Stimulated activated CD8-positive, alpha-beta memory T cell treated with anti-CD3 and anti-CD28 coated beads, Interleukin-7, amount 100 ng/mL, for 24 hours (primary cell): ENCODE measurements at places on chromosomes 3 and 15.
A peak's percentile ranks its signal among the peaks of the same experiment; 100 is the strongest.

GRCh38 chr3:138373087-138373735 is 24.8 kb downstream of the MRAS start:
- DNase-seq: no peak

- no peak for DNase-seq
Measured at GRCh38 chr15:40550341-40551037, 14.4 kb downstream of the CCDC32 start.

DNA sequence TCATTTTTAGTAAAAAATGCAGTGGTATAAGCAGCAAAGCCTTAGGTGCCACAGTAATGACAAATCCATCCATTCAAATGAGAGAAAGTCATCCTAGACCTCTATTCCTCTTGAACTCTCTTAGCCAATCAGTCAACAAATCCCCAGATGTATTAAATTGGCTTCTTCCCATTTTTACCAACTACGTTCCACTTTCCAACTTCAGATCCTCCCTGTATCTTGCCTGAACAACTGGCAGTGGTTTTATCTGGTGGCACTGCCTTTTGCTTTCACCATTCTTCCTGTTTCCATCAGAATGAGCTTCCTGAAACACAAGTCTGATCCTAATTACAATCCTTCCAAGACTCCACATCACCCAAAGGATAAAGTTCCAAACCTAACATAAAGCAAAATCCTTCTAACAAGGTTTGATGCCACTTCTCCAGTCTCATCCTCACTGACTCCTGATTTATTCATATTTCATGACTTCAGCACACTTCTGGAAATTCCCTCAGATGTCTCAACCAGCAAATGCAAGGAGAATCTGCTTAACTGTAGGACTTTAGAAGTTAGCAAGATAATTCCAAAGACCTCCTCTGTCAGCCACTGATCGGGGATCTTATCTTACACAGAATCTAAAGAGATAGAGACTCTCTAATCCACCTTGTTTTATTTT is 69.8 kb upstream of the SLC4A7 start:
- no peak for DNase-seq

DNA sequence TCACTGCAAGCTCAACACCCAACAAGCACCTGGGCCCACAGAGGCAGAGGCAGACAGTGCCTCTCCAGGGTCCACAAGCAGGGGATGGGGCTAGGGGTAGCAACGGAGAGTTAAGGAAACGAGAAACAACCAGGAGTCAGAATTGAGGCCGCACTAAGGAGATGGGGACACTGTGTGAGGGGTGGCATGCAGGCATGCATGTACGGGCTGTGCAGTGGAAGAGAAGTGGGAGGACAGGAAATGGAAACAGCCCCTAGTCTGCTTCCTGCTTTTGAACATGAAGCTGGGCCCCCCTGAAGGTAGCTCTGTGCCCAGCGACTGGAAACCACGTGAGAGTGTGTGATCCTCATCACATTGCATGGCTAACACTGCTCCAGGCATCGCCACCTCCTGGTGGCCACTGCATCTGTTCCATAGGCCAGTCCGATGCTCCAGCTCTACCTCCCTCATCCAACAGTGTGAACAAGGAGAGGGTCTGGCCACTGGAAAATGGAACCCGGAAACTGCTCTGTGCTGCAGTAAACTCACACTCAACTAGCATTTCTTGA is 44.0 kb downstream of the XXYLT1 start:
- DNase-seq: no peak

- DNase-seq: no peak
Measured at GRCh38 chr15:64521201-64521600, 60.8 kb downstream of the ZNF609 start.

DNA sequence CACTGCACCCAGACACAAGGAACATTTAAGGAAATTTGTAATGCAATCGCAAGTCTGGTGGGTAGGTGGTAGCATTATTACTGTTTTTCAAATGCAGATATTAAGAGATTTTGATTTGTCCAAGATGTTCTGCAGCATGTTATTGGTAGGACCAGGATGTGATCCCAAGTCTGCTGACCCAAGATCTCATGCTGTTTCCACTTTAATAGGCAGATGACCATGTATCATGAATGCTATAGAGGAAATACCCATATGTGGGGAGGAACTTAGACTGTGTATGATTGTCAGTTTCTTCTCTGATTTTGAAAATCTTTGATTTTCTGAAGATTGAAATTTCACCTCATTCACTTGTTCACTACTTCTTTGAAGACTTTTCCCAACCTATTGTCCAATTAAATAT is 28.7 kb downstream of the ATP6V1A start:
- no peak for DNase-seq

GRCh38 chr3:13162549-13163320 is 89.5 kb upstream of the IQSEC1 start:
- DNase-seq: no peak

DNA sequence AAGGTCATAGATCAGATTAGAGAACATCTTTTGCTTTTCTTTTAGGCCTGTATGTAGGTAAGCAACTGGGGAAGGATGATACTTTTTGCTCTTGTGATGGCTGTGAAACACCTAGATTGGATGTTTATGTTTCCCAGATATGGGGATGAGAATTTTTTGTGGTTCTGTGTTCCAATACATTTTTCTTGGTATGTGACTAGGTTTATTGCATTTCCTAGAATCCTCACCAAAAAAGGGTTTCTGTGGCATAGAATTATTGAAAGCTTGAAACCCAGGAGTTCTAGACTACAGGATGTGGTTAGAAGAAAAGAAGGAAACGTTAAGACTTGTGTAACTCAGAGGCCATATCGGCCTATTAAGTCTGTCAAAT is 25.8 kb downstream of the OXNAD1 start:
- no peak for DNase-seq

- DNase-seq: no peak
Measured at GRCh38 chr3:70392227-70392626, 79.8 kb upstream of the MDFIC2 start.

DNA sequence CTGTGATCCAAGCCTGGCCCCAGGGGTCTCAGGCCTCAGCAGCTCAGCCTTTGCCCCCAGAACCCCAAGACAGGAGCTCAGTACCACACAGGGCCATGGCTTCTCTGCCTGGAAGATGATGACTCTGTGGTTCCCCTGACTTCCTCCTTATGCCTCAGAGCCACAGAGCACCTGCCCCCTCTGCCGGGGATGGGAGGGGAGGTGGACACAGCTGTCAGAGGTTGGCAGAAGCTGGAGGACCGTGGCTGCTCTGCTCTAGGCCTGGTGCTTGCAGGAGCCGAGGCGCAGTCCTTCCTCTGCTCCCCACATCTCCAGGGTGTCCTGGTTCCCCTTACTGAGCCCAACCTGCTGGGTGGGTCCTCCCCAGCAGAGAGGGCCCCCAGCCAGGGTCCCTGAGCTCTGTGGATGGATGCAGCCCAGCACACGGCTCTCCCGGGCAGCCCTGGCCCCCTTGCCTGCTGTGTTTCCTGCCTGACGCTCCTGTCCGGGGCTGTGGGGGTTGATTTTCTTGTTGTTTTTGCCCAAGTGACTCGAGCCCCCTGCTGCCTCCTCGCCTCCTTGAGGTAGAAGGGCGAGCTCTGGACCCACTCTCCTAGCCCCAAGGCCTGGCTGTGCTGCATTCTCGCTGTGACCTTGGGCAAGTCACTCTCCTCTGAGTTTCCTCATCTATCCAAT is 36.6 kb downstream of the PSTPIP1 start:
- DNase-seq: no peak

GRCh38 chr3:113330742-113331141 is 110.6 kb downstream of the CFAP44 start:
- DNase-seq: no peak

DNA sequence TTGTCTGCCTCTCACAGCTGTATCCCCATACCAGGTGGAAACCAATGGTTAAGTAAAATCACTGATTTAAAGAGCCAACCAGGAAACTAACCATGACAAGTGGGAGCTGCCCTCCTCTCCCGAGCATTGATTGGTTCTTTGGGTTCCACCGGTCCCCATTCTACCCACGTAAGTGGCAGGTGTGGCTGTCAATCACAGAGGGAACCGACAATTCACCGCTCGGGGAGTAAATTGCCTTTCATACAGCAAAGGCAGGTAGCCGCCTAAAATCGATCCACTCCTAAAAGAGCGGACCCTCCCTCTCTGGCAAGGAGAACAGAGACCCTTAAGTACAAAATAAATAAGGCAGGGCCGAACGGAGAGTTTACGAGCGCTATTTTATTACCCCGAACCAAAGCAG is 1.2 kb downstream of the ERC2 start:
- peak; percentile 4 for DNase-seq

- DNase-seq: no peak
Measured at GRCh38 chr3:190616637-190617036, 102.8 kb downstream of the IL1RAP start.

- DNase-seq: no peak
Measured at GRCh38 chr15:31062911-31063310, 38.6 kb downstream of the TRPM1 start.
